Activated T-cell treated with anti-CD3 and anti-CD28 coated beads, Interleukin-2, amount 50 U/mL, for 4 hours (primary cell): ENCODE measurements at places on chromosomes 6 and 20. TPM values are rescaled to one million over a fixed set of nuclear protein-coding genes. Genes with fewer than 3 reads are reported as not detected.

Gene PABPC1L
- total RNA-seq: 46.2 TPM

Gene ZC3H12D
- 42.5 TPM for total RNA-seq

Gene STMND1
- not detected for total RNA-seq

Gene PI16
- not detected for total RNA-seq

Gene ISM1
- 3.6 TPM for total RNA-seq
